ENCODE measurements at places on chromosomes 7 and 10.

GRCh38 chr7:47992446-47992845, 13.0 kb upstream of the HUS1 start:
- DNase-seq, result no peak

GRCh38 chr7:44119829-44120380, 3.4 kb downstream of the POLD2 start:
- no peak for DNase-seq

DNA sequence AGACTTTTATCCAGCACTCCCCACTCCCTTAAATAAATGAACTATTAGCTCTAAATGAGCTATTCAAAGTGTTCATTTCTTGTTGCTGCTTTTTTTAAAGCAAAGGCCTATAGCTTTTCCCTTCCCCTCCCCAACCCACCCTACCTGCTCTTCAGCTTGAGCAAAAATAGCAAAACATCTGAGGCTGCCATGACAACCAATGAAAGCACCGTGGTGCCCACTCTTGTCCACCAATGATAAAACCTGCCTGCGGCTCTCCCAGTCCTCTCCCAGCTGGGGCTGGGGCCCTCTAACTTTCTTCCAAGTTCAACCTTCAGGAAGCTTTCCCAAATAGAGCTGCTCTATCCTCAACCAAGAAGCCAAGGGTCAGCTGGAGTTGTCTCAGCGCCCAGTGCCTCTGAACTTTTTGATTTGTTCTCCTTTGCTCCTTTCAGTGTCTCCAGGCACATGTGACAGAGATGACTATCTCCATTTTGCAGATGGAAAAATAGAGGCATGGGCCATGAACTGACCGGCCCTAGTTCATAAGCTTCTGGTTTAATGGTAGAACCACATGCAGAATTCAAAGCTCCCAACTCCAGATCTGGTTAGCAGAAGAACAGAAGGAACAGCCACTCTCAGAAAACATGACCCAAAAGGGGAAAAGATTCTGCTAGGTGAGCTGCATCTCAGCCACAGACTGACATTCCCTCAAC, 47.7 kb downstream of the PIK3AP1 start:
- DNase-seq, result no peak

DNA sequence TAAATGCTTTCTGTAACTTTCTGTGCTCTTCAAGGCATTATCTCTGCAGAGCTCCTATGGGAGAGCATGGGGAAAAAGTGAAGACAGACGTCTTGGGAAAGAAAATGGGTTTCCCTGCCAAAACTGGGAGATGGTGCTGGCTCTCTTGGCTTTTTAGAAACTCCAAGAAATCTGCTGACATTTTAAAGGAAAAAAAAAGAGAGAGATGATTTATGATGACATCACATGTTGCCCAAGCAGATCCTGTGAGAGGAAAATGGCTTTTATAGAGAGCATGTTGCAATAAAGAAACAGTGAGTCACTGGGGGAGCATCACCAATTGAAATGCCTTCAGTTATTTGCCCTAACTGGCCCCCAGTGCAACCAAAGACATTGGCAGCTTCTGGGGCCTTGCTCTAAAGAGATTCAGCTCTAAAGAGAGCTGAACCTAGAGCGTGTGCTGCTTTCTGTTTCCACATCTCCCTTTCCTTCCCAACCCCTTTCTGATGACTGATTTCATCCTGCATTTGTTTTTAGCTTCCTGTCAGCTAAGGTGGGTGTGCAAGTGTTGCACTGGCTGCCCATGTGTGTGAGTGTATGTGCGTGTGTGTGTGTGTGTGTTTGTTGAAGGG, 37.7 kb downstream of the LRMDA start:
- no peak for DNase-seq

DNA sequence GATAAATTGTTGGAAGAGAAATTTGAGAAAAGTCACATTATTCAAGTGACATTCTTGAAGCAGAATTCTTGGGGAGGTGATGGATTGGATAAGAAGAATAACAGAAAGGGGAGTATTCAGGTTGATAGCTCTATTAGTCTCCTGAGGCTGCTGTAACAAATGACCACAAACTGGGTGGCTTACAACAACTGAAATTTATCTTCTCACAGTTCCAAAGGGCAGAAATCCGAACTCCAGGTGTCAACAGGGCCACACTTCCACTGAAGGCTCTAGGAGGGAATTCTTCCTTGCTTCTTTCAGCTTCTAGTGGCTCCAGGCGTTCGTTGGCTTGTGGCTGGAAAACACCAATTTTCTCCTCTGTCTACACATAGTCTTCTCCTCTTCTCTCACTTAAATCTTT, 99.8 kb downstream of the TES start:
- DNase-seq, result no peak

DNA sequence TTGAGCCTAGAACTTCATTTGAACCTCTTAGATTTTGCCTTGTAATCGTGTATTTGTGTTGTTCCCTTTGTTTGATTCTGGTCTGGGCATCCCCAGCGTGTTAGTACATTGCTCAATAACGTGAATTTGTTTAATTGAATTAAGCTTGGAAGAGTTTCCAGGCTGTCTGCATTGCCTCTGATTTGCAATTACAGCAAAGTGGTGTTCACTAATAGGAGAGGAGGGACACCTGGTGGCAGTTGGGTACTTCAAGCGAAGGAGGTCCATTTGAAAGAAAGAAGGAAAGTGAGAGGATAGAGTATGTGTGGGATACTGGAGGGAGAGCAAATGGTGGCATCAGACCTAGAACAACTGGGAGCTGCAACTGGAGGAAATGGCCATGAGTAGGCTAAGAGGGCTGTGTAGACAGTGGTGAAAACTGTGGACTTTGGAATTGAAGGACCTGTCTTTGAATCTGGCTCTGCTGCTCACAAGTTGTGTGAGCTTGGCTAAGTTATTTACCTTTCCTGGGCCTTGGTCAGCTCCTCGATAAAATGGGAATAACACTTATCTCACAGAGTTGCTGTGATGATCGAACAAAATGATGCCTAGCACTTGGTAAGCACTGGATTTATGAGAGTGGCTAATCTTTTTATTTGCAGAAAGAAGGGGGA, 15.1 kb downstream of the LSMEM1 start:
- DNase-seq, result no peak

GRCh38 chr10:27857616-27858015, 112.0 kb upstream of the MKX start:
- no peak for DNase-seq

DNA sequence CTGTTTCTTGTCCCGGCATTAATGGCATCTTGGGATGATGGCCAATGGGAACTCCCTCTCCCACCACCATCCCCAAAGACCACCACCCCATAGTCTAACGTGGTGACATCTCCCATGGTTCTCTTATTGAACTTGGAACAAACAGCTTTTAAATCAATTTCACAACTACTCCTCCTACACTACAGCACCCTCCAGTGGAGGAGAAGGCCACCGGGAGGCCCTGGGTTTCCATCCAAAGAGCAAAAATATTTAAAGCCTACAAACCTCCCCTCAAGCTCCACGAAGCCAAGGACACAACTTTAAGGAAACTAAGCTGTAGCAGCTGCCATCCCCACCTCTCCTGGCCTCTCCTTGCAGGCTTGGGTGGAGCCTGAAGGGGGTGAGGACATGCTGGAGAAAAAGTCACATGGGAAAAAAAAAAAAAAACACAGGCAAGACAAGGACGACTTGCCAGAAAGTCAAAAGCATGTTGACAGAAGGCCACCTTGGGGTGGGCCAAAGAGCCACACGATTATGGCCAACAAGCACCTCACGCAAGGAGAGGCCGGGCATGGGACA, 94.0 kb upstream of the LANCL2 start:
- no peak for DNase-seq

GRCh38 chr7:90262438-90262837, 17.5 kb downstream of the CFAP69 start:
- DNase-seq, result no peak

- no peak for DNase-seq
Measured at GRCh38 chr7:150952331-150953050, 25.6 kb downstream of the KCNH2 start.

GRCh38 chr7:24828891-24829661, 71.8 kb upstream of the GSDME start:
- no peak for DNase-seq

- no peak for DNase-seq
Measured at GRCh38 chr10:22326145-22326702, 5.3 kb downstream of the BMI1 start.

GRCh38 chr7:16563281-16564022, 36.8 kb downstream of the LRRC72 start:
- no peak for DNase-seq

DNA sequence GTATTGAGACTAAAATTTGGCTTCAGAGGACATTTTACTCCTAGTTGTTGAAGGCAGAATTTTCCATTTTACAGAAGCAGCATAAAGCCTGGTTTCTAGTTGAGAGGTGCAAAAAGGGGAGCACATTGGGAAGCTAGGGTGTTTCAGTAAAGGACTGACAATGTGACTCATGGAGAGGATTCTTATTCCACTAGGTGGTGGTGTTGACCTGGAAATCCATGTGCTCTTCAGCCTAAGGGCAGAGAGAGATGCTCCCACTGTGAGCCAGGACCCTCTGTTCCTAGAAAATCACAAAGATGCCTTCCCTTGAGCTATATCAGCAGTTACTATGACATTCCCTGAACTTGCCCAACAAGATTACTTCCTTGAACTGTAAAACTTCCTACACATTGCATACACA, 687.8 kb downstream of the IPMK start:
- DNase-seq, result no peak

DNA sequence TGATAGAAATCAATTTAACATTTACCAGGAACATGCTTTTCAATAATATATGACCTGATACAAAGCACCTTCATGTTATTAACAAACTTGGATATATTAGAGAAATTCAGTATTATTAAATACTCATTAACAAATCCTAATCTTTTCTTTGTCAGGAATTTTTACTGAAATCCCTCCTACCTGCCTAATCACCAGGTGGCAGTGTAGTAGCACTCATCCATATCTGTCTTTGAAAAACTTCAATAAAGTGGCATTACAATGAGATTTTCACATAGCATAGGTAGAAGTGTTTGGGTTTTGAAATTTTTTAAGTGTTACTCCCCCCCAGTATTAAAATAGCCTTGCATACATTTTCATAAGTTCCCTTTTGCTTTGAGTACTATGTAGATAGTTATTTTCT, 1246.6 kb upstream of the LRRN3 start:
- DNase-seq, result no peak

DNA sequence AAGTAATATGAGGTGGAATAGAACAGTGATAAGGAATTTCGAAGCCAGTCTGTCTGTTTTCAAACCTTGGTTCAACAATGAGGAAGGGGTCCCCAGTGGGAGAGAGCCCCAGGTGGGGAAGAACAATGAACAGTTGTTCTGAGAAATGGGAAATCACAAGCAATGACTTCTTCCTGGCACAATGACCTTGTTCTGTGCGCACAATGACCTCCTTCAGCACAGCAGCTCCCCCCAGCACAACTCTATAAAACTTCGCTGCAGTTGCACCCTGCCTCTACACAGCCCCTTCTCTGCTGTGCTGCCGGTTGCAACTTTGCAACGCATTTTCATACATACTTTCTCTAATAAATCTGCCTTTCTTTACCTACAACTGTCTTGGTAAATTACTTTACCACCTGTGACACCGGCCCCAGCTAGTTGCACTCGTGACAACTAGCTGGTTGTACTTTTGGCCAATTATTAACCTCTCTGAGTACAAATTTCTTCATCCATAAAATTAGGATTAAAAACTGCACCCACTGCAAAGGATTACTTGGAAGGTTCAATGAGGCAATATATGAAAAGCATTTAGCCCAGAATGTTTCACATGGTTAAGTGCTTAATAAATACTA, 40.5 kb downstream of the ASB4 start:
- DNase-seq, result no peak

DNA sequence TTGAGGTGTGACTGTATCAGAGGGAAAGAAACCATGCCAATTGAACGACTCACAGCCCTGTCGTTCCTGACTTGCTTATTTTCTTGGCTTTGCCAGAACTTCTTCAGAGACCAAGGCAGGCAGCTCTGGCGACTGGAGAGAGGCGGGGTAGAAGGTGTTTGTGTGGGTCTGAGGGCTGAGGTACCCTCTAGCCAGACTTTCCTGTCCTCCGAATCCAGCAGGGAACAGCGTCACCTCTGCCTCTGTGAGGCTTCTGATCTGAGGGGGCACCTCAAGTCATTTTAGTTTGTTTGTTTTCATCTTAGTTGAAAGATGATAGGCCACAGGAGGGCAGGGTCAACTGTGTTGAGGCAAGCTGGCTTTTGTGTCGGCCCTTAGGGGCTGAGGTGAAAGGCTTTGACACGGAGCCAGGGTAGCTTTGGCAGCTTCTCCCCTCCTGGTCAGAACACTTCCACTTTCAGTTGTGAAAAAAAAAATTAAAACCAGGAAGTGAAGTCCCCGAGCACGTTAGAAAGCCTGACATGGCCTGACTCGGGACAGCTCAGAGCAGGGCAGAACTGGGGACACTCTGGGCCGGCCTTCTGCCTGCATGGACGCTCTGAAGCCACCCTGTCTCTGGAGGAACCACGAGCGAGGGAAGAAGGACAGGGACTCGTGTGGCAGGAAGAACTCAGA, 1.9 kb downstream of the ACSL5 start:
- no peak for DNase-seq

DNA sequence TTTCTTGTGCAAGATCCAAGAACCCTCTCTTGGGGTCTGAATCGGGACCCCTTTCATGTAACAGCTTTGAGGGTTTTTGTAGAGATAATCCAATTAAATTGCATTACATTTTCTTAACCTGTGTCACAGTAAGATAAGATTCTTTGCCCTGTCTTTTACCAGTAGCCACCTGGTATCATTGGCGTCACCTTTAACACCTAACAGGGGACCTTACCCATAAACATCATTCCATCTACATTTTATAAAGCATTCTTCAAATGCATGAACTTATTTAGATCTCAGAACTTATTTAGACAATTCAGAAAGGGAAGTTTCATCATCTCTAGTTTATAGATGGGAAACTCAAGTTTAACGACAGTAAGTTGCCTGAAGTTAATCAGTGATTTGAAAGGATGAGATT, 106.4 kb upstream of the KLF6 start:
- no peak for DNase-seq

DNA sequence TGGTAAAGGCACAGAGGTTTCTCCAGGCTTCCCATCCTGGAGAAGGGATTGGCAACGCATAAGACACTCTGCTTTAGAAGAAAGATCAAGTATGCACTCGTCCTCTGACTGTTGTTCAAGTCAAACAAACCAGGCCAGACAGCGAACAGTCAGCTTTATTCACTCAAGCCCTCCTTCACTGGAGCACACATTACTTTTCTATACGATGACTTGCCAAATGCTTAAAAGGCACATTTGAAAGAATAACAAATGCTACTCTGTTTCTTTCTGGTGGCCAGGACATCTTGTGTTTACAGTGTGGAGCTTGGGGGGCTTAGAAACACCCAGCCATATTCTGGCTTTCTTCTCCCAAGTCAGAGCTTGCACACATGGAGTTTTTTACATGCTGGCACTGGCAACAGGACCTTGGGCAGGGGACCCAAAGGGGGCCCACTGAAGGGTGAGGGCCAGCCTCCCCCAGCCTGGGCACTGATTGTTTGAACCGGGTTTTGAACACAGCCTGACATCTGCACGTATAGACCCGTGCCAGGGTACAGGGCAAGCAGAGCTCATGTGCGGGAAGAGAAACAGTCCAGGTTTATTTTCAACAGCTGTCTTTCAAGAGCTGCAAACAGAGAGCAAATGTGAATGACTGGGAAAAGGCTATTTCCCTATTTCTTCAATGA, 33.3 kb upstream of the FGFR2 start:
- DNase-seq, result no peak

- no peak for DNase-seq
Measured at GRCh38 chr7:87982116-87982515, 48.1 kb downstream of the ADAM22 start.

GRCh38 chr10:33861833-33862232, 527.4 kb upstream of the NRP1 start:
- no peak for DNase-seq

All from stimulated activated CD4-positive, alpha-beta T cell treated with anti-CD3 and anti-CD28 coated beads, Interleukin-12 subunit alpha, Interleukin-12 subunit beta, amount 100 ng/mL, for 24 hours (primary cell).